ENCODE measurements at places on chromosomes 4 and X.

GRCh38 chr4:183816882-183817509 lies 88.1 kb upstream of the STOX2 start:
- DNase-seq = no peak

GRCh38 chrX:153387345-153387744 lies 13.8 kb downstream of the PNMA6E start:
- DNase-seq = no peak

DNA sequence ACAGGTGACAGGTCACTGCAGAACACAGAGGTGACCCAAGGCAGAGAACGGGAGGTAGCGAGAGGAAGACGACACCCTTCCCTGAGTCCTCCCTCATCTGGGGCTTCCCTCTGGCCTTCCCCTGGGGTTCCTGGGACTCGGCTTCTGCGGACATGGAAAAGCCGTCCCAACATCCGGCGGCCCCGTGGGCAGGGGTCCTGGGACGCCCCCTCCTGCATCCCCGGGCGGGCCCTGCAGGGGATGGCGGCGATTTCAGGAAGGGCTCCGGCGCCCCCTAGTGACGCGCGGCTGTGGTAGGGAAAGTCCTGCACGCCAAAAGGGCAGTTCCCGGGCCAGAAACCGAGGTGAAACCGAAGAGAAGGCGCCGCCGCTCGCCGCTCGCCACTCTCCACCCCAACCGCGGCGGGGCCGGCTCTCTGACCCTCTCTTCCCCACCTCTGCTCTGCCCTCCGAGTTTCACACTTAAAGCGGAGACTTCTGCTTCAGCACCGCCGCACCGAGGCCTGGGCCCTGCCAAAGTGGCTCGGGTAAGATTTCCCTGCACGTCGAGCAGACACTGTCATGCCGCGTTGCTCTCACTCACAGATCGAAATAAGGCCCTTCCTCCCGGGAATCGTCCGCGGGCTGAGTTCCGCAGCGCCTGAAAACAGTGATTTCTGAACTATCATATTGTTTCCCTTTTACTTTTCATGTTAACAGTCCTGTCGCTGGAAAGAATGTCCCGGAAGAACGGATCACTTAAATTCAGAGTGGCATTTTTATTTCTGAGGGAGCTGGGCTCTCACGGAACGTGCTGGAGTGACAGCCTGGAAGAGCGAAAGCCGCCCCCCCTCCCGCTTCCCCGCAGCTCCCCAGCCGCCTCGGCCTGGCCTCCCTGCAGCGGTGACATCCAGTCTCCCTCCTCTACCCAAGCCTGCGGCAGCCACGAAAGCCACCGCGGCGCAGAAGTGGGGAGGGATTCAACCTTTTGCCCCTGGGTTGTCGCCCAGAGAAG lies 110.6 kb downstream of the DCTD start:
- DNase-seq = no peak

GRCh38 chr4:5662555-5662954 lies 45.8 kb downstream of the EVC2 start:
- DNase-seq = no peak

DNA sequence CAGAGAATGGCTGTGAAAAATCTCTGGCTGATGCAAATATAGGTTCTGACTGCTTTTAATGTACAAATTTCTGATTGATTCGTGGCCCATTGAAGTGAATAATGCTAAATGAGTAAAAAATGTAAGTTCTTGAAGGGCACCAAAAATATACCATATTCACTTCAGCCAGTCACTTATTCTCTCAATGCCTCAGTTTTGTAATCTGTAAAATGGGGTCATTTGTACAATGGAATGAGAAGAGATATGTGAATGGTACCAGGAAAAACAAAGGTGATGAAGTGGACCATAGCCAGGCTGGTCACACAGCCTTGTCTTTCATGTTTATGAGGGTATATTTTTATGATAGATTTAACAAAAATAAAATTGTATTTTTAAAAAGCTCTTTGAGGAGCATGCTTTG lies 441.2 kb upstream of the NR3C2 start:
- DNase-seq = no peak

DNA sequence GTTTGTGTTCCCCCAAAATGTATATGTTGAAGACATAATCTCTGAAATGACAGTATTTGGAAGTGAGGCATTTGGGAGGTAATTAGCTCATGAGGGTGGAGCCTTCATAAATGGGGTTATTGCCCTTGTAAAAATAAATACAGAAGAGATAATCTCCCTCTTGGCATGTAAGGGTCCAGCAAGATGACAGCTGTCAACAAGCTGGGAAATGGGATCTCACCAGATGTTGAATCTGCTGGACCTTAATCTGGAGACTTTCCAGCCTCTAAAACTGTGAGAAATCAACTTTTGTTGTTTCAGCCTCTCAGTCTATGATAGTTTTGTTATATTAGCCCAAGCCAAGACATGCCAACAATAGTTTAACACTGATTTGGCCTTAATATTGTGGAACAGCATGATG lies 438.2 kb upstream of the PCDH7 start:
- no peak for DNase-seq

DNA sequence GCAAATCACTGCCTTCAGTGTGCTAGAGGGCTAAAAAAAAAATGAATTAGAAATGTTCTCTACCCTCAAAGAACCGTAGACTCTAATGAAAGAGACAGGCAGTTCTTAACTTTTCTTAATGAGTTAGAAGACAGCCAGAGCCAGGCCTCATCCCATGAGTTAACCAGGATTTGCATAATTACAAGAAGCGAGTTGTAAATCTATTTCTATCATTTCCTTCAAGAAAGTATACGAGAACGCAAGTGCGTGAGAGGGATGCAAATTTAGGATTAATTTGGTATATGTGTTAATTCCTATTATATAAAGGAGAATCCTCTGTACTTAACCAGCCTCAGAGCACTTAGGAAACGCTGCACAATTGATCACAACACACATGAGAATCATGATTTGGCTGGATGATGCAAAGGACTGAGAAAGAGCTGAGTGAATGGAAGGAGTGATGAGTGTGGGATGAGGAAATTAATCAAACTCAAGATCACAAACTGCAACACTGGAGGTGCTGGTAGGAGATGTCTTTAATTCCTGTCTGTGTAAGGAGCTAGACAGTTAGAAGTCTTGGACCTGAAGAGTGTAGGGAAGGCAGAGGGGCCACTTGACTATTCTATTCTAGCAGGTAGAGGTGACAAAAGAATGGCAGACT lies 157.2 kb downstream of the ATP10D start:
- DNase-seq = no peak

GRCh38 chr4:130044788-130045531 lies 949.0 kb downstream of the C4orf33 start:
- DNase-seq = no peak

DNA sequence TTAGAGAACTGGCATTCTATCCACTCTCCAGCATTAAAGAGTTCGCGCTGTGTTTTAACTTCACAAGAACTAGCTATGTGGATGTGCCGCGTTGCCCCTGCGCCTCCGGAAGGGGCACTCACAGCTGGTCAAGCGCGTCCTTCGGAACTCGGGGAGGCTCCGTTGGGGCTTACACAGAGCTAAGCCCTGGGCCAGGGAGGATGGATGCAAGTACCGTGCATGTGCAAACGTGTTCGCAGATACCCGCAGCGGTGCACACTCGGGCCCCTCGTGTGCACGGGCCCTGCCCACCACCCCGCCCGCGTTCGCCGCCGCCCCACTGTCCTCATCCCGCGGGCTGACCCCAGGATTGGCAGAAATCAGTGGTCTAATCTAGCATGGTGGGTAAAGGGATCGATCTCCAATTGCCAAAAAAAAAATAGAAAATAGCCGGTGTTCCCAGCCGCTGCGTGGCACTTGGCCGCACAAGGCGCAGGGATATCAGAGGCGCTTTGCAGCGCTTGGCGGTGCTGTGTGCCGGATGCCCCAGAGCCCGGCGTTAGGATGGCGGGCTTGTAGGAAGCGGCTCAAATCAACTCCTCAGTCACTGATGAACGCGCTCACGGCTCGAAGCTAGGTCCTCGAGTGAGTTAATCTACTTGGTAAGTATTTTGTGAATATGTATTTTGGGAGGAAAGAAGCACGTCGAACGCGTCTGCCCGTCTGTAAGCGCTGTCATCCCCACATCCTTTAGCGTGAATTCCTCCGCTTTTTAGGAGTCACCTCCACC lies 989 bp upstream of the PCDH10 start:
- DNase-seq = no peak

- DNase-seq = no peak
Observed at GRCh38 chr4:53580274-53580673, 11.0 kb downstream of the LNX1 start.

DNA sequence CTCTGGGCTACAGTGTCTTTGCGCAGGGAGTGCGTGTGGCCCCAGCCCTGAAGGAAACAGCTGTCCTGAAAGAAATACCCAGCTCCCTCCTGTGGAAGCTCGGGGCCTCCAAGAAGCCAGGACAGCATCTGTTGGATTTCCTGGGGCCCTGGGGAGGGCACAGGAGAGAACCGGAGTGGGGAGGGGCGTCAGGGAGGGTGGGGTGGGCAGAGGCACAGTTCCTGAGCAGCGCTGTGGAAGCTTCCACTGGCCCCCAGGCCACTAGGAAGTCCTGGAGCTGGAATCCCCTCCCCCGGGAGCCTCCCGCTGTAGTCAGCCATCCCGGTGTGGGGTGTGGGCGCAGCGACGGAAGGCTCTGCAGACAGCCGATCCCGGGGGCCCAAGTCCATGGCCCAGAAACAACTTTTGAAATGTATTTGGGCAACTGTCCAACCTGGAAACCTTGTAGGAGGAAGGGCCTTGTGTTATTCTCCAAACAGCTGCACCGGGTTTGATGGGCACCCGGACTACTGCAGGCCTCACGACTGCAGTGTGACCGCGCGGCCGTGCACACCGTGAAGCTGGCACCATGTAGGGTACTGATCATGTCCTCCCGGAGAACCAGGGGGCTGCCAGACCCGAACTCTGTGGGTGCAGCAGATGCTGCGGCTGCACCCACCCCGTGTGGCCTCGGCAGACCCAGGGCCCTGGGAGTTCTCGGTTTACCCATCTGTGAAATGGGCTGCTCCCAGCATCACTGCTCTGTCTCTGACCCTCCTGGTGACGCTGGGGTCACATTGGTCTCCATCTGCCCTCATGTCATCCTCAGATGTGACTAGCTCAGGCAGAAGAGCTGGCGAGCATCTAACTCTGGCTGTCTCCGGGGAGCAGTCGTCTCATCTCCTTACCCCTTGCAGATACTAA lies 68.5 kb upstream of the HMX1 start:
- no peak for DNase-seq

DNA sequence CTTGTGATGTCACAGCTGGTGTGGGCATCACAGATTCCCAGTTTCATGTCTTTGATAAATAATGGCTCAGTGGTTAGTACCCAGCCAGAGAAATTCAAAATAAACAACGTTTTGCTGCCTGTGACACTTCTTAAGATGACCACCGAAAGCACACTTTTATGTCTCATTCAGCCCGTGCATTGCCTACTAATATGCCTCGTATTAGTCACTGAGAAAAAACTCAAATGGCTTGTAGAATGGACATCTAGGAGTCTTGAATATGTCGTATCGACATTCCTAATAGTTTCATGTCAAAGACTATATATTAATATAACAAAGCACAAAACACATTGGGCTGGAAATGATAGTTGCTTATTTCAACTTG lies 103.9 kb upstream of the FAT1 start:
- DNase-seq = no peak

- no peak for DNase-seq
Observed at GRCh38 chr4:104905546-104905945, 241.1 kb upstream of the TET2 start.

GRCh38 chr4:85779165-85779564 lies 304.2 kb downstream of the ARHGAP24 start:
- no peak for DNase-seq

Measured in GF-D8 (cell line).